T-helper 2 cell (primary cell): ENCODE measurements at places on chromosomes 6 and 20.

- no peak for DNase-seq
These were observed 620.1 kb downstream of the HTR1B start for GRCh38 chr6:76843054-76843822.

DNA sequence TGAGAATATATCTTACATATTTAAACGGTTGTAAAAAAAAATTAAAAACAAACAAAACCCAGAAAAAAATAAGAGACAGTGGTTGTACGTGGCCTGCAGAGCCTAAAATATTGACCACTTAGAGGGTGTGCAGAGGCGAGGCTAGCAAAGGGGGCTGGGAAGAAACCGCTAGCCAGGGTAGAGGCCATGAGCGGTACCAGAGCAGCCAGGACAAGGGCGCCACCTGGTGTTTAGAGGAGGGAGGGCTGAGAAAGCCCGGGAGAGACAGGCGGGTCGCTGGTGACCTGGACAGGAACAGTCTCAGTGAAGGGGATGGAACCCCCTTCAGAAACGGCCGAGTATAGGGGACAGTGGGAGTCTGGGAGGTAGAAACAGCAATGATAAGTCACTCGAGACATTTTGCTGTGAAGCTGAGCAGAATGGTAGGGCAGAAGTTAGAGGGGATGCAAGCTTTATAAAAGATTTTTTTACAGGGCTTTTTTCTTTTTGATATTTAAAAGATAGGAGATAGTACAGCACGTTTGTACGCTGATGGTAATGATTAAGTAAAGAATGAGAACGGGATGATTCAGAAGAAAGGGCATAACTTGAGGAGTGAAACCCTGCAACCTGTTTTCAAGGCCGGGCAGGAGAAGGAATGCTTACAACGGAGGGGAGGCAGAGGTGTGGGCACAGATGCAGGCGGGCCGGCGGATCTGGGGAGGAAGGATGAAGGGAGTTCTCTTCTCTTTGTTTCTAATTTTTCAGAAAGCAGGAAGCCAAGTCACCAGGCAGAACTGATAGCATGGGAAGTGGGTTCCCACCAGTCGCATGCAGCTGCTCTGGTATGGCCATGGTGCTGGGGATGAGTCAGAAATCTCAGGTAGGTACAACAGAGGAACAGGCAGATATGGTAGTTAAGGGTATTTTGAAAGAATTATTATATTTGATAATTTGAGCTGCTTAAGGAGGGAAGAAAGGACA lies 76.2 kb downstream of the FAM229B start:
- peak; percentile 59 for DNase-seq

DNA sequence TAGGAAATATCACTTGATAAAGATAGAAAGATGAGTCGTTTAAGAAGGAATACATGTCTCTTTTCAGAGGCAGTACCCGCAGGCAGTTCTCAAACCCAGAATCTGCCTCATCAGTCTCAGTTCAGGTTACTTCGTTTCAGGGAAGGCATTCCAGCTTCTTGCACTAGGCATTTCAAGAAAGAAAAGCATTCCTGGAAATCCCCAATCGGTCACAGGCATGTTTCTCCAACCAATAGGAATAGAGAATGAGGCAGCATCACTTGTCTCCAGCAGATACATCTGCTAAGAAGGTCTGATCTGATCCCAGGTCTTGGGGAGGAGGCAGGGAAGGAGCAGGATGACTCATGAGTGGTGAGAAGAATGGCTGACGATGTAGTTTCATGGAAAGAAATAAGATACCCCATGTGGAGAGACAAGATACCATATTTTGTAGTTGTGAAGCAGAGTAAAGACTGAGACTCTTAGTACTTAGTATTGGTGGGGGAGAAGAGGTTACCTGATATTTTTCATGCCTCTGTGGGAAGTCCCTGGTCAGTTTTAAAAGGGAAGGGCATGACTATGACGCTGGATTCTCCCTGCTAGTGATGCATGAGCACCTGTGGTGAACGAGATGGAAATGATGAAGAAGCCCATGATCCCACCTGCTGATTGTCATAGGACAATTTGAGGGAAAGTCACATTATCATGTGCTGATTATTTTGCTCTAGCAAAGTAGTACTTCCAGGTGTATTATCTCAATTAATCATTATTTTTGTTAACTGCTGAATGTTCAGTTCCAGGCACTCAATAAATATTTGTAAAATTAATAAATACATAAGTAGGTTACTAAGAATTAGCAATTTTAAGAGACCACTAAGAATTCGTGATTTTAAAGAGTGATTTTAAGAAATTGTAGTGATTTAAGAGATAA lies 20.3 kb upstream of the HLA-DRB1 start:
- DNase-seq, result peak; percentile 75

- DNase-seq, result no peak
These were observed 31.6 kb upstream of the PNRC1 start for GRCh38 chr6:89048985-89049384.

GRCh38 chr20:35731469-35731788 lies 10.6 kb downstream of the RBM39 start:
- no peak for DNase-seq

DNA sequence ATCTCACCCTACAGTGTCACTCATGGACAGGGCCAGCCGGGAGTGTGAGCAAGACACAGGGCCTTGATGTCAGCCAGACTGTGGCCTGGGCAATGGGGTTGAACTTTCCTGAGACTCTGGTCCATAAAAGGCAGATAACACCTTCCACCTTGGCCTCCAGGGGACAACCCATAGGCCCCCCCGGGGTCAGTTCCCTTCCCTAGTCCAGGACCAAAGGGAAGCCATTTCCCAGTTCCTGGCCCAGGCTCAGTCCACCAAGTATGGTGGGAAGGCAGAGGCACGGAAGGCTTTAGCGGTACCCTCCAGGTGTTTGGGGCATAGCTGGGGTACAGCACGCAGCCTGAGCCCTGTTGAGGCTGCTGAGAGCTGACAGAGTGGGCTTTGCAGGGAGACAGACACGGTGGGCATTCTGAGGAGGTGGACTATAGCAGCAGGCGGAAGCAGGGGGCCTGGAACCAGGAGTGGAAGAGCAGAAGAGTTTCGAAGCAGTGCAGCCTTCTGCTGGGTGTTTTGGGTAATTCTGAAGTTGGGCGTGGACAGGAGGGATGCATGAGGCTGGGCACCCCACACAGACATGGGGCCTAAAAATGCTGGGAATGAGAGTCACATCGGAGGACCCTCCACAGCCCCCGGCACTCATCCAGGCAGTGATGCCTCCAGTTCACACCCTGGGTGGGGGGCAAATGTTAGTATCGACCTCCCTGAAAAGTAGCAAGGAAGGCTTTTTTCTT lies 43.9 kb upstream of the CD93 start:
- DNase-seq, result no peak

DNA sequence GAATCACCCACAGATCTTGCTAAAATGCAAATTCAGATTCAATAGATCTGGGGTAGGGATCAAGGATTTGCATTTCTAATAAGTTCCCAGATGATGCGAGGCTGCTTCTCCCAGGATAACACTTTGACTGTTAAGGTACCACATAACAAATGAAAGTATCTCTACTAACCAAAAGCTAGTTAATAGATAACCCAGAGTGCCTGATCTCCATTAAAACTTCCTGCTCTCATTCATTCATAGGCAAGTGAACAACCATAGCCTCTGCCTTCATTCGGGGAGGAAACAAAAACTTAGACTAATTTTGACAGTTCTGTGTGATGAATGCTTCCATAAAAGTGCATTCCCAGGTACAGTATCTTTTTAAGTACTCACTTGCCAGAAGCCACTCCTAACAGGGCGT lies 265.6 kb upstream of the BTBD3 start:
- no peak for DNase-seq

- no peak for DNase-seq
These were observed 5.0 kb upstream of the GNRH2 start for GRCh38 chr20:3038454-3038853.

- no peak for DNase-seq
These were observed 58.7 kb upstream of the RIN2 start for GRCh38 chr20:19699180-19699971.

GRCh38 chr6:170007468-170008293 lies 256.3 kb downstream of the ERMARD start:
- no peak for DNase-seq

- no peak for DNase-seq
These were observed 22.7 kb downstream of the ZDHHC14 start for GRCh38 chr6:157403686-157404051.
